ENCODE measurements at places on chromosomes 13 and 19.

- no peak for DNase-seq
These were observed 36.1 kb downstream of the TNFSF13B start for GRCh38 chr13:108305655-108306054.

DNA sequence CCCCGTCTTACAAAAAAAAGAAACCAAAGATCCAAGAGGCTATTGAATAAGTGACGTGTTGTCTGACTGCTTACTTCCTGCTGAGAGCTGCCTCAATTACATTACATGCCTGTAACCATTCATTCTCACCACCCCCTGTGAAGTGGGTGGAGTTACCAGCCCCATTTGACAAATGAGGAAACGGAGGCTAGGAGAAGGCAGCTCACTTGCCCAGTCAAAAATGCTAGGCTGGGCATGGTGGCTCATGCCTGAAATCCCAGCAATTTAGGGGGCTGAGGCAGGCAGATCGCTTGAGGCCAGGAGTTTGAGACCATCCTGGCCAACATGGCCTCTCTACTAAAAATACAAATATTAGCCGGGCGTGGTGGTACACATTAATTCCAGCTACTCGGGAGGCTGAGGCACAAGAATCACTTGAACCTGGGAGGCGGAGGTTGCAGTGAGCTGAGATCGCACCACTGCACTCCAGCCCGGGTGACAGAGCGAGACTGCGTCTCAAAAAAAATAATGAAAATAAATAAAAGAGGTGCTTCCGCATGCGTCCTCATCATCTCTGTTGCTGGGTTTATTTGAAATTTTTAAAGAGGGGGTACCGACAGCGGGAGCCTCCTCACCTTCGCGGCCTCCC lies 499 bp downstream of the LSM7 start:
- DNase-seq = peak; percentile 29

DNA sequence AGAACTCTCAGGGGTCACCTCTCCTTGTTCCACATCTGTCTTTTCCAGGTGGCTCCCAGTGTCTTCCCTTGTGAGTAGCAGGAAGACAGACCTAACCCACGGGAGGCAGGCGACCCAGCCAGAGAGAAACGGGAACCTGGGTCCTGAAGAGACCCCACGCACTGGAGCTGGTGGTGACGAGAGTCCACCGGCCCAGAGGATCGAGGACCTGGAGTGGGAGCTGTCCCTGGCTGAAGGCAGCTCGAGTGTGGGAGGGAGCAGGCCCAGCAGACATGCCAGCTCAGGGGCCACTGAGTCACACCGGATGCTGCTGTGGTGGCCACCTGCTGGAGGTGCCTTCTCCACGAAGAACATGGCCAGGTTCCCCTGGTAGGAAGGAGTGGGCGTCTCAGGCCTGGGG lies 66.5 kb upstream of the ATP12A start:
- DNase-seq = no peak

- no peak for DNase-seq
These were observed 4.0 kb downstream of the TMIGD2 start for GRCh38 chr19:4297901-4298809.

- DNase-seq = no peak
These were observed 24.9 kb downstream of the VRK3 start for GRCh38 chr19:50000038-50000840.

DNA sequence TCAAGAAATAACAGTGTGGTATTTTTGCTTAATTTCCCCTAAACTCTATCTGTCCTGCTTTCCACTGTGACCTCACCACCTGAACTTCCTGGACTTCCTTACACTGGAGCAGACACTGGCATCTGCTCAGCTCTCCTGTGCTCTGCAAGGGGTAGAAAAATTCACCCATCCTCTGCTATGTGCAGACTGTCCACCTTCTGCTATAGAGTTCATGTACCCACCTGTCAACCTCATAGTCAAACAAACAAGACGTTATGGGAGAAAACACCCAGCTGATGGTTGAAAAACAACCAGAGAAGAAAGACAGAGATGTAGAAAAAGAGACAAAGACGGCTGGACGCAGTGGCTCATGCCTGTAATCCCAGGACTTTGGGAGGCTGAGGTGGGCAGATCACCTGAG lies 12.2 kb downstream of the LAIR1 start:
- no peak for DNase-seq

- no peak for DNase-seq
These were observed at the start of gene ANGPTL4 for GRCh38 chr19:8363803-8364771. TSS of gene ANGPTL4 (plus strand) at chr19:8364155. CDS start at chr19:8364322, 167 bp downstream.

GRCh38 chr13:49657241-49657641 lies 28.9 kb downstream of the ARL11 start:
- no peak for DNase-seq

DNA sequence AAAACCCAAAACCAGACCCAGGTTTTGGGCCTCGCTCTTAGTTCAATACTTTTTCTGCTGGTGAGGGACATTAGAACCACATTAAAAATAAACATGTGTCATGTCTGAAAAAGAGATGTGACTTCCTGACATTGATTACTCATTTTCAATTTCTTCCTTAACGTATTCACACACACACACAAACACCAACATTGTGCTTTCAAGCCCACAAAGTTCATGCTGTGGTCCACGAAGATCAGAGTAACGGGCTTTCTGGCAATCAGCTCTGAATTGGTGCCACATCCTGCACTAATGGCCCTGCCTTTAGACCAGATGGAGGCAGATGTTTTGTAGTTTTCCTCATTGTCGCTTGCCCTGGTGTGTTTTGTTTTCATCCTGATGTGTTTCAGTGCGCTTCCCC lies 47.9 kb upstream of the POMP start:
- no peak for DNase-seq

DNA sequence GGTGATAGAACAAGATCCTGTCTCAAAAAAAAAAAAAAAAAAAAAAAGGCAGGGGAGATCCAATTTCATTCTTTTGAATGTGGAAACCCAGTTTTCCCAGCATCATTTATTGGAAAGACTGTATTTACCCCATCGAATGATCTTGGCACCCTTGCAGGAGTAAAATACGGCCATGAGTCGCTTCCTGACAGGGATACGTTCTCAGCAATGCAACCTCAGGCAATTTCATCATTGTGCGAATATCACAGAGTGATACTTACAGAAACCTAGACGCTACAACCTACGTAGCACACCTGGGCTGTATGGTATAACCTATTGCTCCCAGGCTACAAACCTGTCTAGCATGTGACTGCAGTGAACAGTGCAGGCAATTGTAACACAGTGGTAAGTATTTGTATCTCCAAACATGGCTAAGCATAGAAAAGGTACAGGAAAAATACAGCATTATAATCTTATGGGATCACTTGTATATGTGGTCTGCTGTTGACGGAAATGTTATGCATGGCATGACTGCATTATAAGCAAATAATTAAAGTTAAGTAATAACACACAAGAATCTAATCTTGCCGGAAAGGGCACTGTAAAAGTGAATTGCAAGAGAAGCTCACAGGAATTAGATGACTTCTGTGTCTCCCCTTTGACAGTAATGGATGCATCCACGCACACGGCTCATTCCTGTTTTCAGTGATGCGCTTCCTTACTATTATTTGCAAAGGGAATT lies 24.1 kb downstream of the RFX2 start:
- DNase-seq = no peak

DNA sequence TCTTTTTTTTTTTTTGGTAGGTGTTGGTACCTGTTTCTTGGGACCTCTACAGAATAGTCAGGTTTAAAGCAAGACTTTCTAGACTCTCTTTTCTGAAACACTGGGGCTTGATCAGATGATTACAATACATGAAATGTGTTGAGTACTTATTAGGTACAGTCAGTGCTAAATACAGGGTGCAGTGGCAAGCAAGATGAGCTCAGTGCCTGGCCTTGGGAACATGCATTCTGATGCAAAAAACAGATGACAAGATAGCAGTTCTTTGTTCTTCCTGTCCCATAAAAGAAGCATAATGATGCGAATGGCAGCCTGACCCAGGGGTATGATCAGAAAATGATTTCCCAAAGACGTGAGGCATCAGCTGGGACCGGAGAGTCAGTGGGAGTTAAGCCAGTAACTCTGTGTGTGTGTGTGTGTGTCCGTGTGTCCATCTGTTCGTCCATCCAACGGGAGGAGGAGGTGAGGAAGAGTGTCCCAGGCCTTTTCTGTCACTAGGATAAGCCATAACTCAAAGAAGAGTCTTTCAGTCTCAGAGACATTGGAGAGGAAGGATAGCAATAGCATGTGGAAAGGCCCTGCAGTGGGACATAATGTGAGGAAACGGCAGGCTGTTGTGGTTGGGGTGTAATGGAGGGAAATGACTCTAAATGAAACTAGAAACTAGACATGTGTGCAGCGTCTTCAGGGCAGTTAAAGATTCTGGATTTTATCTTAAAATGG lies 32.2 kb downstream of the SLAIN1 start:
- DNase-seq = no peak

- DNase-seq = no peak
These were observed 111.2 kb upstream of the MBNL2 start for GRCh38 chr13:97110936-97111335.

- DNase-seq = no peak
These were observed 45.2 kb downstream of the GPR180 start for GRCh38 chr13:94646904-94647303.

DNA sequence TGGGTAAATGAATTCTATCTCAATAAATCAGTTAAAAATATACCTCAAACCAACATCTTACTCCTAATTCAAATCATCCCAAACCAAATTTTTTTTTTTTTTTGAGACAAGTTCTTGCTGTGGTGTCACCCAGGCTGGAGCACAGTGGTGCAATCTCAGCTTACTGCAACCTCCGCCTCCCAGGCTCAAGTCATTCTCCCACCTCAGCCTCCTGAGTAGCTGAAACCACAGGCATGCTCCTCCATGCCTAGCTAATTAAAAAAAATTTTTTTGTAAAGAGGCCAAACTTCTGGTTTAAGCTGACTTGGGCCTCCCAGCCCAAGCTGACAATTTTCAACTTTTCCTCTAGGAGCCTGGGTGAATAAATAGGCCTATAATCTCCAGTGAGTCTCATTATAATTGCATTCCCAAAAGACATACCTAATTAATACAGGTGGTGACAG lies 22.1 kb upstream of the OLFM2 start:
- peak; percentile 69 for DNase-seq

- DNase-seq = no peak
These were observed 4.0 kb upstream of the MEIS3 start for GRCh38 chr19:47423203-47423882.

DNA sequence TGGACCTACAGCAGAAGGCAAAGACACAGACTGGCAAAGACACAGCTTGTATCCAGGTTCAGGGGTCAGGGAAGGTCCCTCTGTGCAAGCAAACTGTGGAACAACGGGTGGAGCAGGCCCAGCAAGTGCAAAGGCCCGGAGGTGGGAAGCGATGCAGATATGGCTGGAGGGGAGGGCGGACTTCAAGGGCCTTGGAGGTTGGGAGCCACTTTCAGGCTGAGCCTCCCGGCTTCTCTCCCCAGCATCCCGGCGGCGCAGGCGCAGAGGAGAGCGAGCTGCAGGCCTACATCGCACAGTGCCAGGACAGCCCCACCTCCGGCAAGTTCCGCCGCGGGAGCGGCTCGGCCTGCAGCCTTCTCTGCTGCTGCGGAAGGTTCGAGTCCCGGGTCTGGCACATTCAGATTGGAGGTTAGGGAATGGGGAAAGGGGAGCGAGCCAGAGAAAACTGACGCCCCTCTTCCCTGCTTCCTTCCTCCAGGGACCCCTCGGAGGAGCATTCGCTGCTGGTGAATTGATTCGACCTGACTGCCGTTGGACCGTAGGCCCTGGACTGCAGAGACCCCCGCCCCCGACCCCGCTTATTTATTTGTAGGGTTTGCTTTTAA lies 2.1 kb upstream of the PNPLA6 start:
- DNase-seq = no peak

DNA sequence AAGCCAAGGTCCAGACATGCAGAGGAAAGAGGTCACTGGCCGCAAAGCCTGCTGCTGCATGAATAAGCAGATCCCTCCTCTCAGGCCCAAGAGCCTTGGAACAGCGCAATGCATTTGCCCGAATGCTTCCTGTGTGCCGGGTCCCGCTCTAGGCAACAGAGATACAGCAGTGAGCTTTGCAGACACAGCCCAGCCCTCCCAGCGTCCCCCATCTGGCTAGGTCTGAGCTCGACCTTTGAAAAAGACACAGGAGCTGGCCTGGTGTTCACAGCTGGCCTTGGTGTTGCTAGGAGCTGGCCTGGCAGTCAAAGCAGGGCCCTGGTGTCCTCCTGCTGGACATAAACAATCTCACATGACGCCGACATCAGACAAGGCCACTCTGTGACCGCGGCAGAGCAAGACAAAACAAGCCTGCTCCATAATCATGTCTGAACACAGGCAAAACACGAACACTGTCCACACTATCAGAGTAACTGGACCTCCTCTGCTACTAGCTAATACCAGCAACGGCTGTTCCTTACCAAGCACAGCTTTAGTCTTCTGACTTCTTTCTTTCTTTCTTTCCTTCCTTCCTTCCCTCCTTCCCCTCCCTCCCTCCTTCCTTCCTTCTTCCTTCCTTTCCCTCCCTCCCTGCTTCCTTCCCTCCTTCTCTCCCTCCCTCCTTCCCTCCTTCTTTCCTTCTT lies 5.7 kb upstream of the PEX11G start:
- DNase-seq = no peak

GRCh38 chr19:4044990-4045465 lies 21.7 kb downstream of the ZBTB7A start:
- DNase-seq = no peak

DNA sequence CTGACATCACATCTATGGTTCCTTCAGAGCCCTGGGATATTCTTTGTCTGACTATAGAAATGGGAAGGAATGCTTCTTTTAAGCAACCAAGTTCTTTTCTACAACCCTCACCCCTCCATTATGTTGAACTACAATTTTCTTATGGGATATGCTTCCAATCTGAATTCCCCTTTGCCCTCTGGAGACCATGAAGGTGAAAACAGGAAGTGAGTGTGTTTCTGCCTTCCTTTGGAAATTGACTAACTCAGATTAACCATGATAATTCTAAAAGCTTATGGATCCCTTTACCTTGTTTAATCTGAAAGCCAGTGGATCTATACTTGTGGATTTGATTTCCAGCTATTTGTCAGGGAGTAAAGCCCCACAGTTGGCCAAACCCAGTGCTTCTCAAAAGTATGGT lies 90.8 kb upstream of the SERTM1 start:
- no peak for DNase-seq

GRCh38 chr19:38263689-38264485 lies 486 bp upstream of the SPINT2 start:
- DNase-seq = no peak

DNA sequence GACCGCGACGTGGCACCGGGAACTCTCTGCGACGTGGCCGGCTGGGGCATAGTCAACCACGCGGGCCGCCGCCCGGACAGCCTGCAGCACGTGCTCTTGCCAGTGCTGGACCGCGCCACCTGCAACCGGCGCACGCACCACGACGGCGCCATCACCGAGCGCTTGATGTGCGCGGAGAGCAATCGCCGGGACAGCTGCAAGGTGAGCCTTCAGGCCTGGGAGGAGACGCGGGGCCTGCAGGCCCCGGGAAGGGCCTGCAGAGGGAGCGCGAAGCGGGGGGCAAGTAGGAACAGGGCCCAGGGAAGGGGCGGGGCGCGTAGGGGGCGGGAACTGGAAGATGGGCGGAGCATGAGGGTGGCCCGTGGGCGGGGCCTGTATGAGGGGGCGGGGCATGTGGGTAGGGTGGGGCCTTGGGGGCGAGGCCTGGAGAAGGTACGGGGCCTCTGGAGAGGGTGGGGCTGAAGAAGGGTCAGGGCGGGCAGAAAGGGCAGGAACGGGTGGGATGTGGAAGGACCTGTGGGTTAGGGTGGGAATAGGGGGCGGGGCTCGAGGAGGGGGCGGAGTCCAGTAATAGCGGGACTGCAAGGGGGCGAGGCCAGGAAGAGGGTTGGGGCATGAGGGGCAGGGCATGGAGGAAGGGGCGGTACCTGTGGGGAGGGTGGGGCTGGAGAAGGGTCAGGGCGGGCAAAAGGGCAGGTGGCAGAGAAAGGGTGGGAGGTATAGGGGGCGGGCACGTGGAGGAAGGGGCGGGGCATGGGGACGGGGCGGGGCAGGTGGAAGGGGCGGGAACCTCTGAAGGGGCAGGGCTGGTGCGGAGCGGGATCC lies 2.5 kb downstream of the CFD start:
- DNase-seq = no peak

Data from AG04450 (cell line).